ENCODE measurements at places on chromosomes 6 and 20.
A peak's percentile ranks its signal among the peaks of the same experiment; 100 is the strongest.

GRCh38 chr20:8766868-8767390 lies 302.0 kb upstream of the PLCB4 start:
- DNase-seq: no peak

- no peak for DNase-seq
Measured at GRCh38 chr6:14058735-14059134, 58.8 kb upstream of the CD83 start.

- DNase-seq: peak; percentile 82
Measured at GRCh38 chr6:6674872-6675271, 86.4 kb downstream of the LY86 start.

DNA sequence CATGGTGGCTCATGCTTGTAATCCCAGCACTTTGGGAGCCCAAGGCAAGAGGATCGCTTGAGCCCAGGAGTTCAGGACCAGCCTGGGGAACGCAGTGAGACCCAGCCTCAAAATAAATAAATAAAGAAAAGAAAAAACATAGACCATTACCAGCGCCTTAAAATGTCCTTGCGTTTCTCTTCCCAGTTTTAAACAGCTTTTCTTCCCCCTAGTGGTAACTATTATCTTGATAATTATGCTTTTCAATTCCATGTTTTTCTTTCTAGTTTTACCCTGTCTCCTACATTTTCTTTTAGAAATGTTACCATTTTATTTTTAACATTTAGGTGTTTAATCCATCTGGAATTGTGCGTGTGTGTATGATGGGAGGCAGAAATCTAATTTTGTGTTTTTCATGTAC lies 24.4 kb downstream of the DNAH8 start:
- peak; percentile 36 for DNase-seq

- DNase-seq: peak; percentile 11
Measured at GRCh38 chr20:60993433-60994044, 258.5 kb upstream of the CDH4 start.

- DNase-seq: no peak
Measured at GRCh38 chr6:117544716-117545115, 57.6 kb downstream of the GOPC start.

GRCh38 chr20:54477191-54477955 lies 2.0 kb downstream of the DOK5 start:
- no peak for DNase-seq

DNA sequence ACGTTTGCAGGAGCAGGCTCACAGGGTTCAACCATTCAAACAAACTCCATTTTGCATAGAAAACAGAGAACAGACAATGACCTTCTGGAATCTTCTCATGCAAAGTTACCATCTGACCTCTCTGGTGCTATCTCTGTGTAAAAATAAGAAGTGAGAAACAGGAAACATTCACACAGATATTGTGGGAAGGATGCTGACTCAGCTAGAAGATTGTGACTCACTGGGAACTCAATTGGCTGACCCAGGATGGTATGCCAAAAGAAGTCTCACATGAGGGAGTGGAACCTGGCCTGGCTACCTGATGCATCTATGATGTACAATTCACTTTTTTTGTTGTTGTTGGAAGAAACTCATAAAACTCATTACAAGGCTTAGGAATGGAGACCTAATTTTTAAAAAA lies 61.1 kb upstream of the TBX18 start:
- no peak for DNase-seq

DNA sequence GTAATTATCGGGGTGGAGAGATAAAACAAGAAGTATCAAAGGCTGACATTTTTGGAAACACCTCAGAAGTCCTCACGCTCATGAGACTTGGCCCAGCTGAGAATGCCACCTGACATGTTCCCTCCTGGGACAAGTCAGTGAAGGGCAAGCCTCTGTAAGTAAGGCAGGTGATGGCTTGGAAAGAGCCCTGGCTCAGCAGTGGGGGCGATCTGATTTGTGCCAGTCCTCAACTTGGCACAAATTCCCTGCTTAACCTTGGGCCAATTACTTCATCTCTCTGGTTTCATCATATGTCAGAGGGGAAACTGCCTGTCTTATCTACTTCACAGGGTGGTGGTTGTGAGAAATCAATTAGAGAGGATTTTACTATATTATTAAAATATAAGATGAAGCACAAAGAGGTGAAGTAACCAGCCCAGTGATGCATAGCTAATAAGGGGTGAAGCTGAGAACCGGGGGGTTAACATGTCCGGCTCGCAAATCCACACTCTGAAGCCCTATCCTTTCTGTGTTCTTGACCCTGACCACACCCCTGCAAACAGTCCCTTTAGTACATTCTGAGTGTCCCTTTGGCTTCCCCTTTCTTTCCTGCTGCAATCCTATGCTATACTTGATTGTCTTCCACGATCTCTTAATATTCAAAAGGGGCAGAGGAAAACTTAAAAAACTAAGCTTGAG lies 8.8 kb upstream of the MOCS1 start:
- DNase-seq: no peak

DNA sequence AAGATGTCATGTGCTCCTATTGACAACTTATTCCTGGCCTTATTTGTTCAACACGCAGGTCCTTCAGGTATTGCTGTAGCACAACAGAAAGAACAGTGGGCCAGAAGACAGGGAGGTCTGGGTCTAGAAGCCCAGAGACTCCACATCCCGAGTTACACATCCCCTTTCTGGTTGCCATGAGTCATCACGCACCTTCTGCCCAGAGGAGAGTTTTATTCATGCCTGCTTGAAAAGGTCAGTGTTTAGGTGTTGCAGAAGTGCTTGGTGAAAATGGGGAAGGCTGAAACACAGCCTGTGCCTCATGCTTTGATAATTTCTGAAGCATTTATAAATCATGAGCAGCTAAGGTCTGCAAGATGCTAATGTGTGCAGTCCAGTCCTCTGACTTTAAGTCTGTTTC lies 256.4 kb downstream of the GMPR start:
- DNase-seq: peak; percentile 17

GRCh38 chr6:19391926-19392325 lies 445.2 kb upstream of the ID4 start:
- DNase-seq: no peak

DNA sequence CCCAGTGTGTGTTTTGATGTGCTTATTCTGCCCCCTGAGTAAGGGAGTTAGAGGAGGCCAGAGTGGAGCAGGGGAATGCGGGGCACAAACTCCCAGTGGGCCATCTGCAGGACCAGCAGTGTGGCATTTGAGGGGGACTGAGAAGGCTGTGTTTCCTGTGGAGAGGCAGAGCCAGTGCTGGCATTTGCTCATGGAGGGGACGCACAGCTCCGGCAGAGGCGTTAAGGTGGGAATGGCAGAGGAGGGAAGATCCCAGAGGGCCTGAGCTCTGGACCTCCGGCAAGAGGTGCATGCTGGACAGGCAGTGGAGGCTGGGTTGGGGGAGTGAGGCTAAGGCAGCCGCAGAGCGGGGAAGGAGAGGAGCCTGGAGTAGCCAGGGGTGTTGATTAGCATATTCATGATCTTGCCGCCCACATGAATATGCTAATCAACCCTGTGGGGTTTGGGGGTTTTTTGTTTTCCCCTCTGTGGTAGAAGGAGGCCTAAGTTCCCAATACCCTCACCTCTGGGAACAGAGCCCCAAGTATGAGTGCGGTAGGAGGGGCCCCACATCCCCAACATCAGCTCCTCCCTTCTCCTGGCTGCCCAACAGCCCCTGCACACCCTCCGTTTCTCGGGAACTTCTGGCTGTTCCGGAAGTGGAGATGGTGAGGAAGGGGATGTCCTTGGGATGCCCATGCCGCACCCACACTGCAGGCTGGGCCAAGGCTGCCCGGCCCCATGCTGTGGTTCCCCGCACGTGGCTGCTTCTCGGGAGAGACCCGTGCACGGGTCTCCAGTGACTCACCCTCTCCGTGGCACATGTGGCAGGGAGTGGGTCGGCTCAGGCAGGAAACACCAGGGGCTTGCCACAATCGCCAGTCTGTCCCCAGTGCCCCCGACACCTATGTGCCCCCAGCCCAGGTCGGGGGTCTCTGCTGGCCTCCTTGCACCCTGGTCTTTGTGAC lies 33.8 kb downstream of the DLGAP4 start:
- peak; percentile 76 for DNase-seq

DNA sequence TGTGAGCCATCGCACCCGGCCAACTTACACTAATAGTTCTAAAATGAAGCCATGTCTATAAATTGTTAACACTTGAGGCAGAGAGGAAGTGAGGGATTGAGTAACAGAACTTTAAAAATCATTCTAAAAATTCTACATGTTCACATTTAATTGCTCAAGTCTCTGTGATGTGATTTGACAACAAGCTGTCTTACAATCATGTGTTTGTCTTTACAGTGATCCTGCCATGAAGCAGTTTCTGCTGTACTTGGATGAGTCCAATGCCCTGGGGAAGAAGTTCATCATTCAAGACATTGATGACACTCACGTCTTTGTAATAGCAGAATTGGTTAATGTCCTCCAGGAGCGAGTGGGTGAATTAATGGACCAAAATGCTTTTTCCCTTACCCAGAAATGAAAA lies 23.6 kb downstream of the GTF2H5 start:
- no peak for DNase-seq

- DNase-seq: no peak
Measured at GRCh38 chr6:147268254-147268653, 64.0 kb downstream of the STXBP5 start.

DNA sequence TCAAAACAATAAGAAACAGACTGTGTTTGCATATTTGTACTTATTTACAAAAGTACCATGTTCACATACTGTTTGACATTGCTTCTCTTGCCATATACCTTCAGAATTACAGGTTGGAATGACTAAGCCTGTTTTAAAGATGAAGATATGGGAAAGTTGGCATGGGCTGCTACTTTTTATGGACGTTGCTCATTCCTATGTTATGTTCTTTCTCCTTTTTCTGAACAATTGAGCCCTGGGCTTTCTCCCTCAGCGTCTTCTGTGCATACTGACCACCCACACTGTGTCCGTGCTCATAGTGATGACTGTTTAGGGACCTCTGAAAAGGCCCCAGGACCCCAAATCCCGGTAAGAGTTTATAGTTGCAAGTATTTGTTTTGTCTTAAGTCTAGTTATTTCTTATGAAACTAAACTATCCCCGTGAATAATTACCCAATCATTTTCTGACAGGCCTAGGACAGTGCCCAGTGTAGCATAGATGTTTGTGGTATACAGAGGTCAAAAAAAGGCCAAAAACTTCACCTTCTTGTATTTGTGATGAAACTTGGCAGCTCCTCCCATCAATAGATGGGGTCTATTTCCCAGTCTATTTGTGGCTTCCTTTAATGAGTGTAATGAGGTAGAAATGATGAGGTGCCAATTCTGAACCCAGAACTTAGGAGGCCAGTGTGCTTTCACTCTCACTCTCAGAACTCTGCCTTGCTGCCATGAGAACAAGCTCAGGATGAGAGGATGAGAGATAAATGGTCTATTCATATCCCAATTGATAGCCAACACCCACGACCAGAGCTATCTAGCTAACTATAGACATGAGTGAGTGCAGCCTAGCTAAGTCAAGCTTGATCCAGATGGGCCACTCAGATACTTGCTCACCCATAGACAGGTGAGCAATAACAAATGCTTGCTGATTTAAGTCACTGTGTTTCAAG lies 40.9 kb downstream of the GSTA4 start:
- DNase-seq: no peak

DNA sequence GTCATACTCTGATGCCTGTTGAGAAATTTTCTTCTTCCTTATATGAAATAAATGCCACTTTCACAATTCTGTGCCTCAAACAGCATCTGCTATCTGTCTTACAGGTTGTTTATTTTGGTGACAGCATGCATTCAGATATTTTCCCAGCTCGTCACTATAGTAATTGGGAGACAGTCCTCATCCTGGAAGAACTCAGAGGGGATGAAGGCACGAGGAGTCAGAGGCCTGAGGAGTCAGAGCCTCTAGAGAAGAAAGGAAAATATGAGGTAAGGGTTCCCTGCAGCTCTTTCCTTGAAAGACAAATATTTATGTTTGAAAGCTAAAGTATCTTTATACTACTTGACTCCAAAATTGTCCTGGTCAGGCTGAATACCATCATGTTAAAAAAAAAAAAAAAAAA lies 15.8 kb downstream of the TSPYL4 start:
- DNase-seq: no peak

- no peak for DNase-seq
Measured at GRCh38 chr20:64157878-64158277, 6.4 kb upstream of the MYT1 start.

- DNase-seq: no peak
Measured at GRCh38 chr6:82908661-82909060, 157.0 kb downstream of the UBE3D start.

- peak; percentile 61 for DNase-seq
Measured at GRCh38 chr6:134730013-134730412, 219.9 kb downstream of the ALDH8A1 start.

DNA sequence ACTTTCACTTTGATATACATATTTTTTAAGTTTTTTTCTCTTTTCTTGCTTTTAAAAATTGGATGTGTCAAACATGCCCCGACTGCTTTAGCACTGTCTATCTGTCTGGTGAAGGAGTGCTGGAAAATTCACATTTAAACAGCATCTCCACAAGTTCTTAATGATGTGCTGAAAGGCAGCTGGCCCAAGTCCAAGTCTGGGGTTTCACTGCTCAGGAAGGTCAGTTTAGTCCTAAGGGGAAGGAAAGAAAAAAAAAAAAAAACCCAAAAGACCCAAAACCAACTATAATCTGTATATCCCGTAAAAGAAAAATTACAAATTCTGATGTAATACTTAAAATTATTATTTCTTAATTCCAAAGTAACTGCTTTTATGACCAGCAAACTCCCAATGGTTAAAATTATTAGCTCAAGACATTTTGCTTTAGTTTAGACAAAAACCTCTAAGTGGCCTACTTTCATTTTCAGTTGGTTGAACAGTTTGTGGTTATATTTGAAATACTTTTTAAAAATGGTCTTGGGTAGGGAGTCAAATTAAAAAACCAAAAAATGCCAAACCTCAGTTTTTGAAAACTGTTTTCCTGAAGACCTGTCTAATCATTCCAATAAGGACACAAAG lies 79.5 kb upstream of the PREP start:
- DNase-seq: no peak

DNA sequence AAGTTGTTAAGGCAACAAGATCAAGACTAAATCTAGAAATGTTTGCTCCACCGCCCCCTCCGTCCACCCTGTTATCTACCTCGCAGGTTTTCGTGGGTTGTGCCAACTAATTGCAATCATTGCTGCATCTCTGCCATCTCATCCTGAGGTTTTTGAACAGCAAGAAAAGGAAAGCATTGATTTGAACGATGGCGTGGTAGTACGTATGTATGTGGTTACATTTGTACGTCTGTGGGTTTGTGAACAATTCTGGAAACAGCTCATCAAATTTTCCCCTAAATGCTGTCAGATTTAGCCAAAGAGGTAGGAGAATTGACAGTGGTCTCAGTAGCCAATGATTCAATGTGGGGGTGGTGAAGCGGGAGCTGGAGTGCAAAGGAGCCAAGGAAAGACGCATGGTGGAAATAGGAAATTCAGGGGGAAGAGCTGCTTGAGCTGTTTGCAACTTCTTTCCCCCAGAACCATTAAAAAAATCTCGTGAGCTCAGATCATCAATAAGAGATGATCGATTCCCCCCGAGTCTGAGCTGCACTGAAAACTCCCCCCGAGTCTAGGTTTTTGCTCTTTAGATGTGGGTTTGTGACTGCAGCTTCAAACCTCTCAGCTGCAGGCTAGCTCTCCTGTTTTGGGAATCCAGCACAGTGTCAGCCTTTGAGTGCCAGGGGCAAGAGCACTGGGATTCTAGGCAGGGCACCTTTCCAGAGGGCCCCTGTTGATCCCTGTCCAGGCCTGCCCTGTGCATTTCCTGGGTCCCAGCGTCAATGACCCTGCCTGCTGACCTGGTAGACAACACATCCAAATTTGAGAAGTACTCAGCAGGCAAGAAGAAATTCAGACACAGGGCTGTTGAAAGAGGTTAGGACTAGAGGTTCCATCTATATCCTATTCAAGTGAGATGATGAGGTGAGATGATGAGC lies 72.6 kb upstream of the LY86 start:
- no peak for DNase-seq

GRCh38 chr6:164108869-164109769 lies 694.6 kb downstream of the QKI start:
- DNase-seq: no peak

- DNase-seq: no peak
Measured at GRCh38 chr6:112296694-112297093, 42.3 kb upstream of the LAMA4 start.

All from GM23338 (cell line).